ENCODE measurements at places on chromosomes 7 and 10.

- no peak for DNase-seq
These were observed 29.6 kb upstream of the ATXN7L1 start for GRCh38 chr7:105905910-105906568.

DNA sequence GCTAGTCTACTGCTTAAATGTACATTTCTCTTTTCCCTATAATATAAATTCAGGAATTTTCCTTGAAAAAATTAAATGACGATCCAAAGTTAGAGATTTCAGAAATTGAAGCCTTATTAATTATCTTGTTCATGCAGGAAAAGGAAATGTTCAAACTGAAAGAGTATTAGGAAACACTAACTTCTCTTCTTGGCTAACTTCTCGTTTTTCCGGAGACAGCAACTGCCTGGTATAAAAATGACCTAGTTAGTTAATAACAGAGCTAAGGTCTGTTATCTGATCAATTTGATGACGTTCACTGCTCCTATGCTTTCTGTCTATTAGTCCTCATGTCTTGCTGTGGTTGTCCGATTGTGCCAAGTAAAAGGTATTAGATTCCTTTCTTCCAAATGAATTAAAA lies 212.5 kb downstream of the DGKB start:
- no peak for DNase-seq

- DNase-seq = no peak
These were observed 6.9 kb upstream of the CREB3L2 start for GRCh38 chr7:138008588-138009349.

GRCh38 chr10:51073453-51074237 lies 642 bp upstream of the PRKG1 start:
- DNase-seq = no peak

DNA sequence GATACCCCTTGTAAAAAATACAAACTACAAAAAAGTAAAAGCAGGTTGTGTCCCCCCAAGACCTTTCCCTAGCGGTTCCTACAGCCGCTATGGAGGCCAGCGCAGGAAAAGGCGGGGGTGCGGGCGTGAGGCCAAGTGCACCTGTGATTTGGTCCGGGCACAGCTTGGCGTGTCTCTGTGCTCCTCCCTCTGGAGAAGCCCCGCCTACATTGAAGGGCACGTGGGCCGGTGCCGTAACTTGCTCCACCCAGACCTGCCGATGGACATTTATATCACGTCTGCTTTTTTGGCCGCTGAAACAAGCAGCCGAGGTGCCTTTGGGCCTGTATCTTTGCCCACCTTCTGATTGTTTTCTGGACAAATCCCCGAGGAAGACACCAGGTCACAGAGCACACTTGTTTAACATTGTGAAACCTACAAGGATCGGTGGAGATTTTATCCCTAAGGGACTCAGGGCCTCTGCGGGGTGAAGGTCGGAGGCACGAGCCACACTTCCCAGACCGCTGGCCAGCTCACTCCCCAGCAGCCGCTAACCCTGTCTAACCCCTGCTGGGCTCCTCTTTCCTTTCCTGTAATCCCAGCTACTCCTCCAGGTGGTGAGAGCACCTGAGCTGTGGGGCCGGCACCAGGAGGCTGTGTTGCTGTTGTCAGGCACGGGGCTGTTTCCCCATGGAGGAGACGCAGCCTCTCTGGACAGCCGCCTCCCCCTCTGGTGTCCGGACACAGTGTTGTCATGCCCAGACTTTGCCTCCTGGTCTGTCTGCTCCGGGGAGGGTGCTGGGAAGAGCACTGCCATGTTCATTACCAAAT lies 18.8 kb upstream of the INPP5A start:
- DNase-seq = no peak

- DNase-seq = no peak
These were observed 39.7 kb downstream of the DNAJB12 start for GRCh38 chr10:72315054-72315453.

DNA sequence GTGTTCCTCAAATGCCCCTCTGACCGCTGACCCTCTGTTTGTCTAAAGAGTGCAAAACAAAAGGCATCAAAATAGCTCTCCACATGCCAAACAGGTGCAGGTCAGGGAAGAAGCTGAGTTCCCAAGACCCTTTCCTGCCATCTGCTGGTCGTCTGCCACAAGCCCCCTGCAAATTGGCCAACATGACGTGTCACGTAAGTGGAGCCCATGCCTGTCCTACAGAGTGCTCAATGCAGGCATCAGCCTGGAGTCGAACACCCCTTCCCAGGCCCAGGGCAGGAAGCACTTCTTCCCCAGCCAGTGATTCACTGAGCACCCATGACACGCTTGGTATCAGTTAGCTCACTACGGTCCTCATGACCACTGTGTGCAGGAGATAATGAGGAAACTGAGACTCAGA lies 14.1 kb downstream of the TMEM72 start:
- no peak for DNase-seq

DNA sequence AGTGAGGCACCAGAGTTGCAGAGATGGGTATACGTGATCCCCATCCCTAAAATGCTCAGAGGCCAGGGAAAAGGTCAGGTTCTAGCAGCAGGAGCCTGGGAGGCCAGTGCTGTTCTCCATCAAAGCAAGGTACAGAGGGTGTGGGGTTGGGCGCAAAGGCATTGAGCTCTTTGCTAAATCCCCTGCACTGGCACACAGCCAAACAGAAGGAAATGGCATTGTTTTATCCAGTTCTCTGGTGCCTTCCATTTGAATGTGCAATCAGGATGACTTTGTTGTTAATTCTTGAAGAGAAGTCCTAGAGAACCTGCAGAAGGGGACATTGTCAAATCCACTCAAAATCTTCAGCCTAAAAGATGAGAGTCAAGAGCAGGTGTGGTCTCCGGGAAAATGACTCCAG lies 111.3 kb upstream of the CHST15 start:
- DNase-seq = no peak

DNA sequence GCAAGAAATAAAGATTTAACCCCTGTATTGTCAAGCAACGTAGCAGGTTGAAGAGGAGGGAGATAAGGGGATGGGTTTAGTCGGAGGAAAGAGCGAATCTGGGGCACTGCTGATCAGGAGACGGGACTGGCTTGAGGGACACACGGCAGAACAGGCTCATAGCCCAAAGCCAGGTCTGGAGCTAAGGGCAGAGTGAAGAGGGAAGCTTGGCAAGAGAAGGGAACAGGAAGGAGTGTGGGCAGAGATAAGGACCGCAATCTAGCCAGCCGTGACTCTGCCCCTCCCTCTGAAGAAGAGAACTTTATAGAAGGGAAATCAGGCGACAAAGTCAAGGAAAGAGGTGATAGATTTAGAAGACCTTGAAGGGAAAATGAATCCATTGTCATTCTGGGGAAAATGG lies 67.6 kb downstream of the CAV1 start:
- no peak for DNase-seq

- no peak for DNase-seq
These were observed 249.8 kb downstream of the TRIL start for GRCh38 chr7:28708033-28708951.

GRCh38 chr7:93026425-93026824 lies 91.4 kb downstream of the SAMD9 start:
- no peak for DNase-seq
